ENCODE measurements at places on chromosomes 12 and 14.

- DNase-seq, result no peak
Observed at GRCh38 chr14:82009076-82009475, 475.4 kb upstream of the SEL1L start.

DNA sequence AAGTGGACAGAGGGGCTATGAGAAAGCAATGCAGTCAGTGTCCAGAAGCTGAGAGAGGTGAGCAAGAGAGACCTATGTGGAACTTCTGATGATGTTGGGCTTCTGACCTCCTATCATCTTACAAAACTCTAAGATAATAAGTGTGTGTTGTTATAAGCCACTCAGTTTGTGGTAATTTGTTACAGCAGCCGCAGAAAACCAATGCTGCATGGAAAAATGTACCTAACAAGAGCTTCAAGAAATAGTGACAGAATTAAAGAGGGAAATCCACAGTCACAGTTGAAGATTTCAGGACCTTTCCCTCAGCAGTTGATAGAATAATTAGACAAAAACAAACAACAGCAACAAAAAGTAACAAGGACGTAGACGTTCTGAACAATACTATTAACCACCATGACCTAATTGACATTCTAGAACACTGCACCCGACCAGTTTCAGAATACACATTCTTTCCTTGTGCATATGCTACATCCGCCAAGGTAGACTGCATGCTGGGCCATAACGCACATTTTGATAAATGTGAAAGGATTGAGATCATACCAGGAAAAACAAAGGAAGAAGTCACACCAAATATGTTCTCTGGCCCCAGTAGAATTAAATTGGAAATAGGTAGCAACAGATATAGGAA is 1.8 kb upstream of the EVL start:
- DNase-seq, result no peak

DNA sequence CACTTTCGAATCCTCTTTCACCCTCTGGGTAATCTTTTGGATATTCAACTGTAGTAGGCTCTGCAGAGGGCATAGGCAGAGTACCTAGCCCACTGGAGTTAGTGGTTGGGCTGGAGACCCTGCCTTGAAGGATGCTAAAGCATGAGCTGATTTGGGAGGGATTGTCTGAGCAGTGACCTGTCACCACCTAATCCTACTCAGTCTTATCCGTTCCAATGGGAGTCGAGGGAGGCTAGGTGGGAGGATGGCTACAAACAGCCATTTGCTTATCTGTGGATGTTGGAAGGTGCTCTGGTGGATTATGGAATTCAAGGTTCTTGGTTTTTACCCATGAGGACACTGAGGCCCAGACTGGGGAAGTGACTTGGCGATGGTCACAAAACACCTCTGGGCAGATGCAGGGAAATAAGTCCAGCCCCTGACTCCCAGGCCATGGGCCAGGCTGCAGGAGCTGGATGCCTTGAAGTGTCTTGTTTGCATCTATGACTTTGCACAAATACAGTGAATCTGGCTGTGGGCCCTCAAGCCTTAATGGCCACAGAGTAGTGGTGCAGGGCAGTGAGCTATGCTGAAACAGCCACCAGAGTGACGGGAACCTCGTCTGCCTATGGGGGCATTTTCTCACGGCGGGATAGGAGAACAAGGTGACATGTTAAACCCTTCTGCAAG is 3.7 kb downstream of the KMT5A start:
- DNase-seq, result no peak

- no peak for DNase-seq
Observed at GRCh38 chr12:9751204-9752144, 9.2 kb downstream of the CD69 start.

GRCh38 chr12:56387152-56387736 is 24.6 kb upstream of the APOF start:
- no peak for DNase-seq

DNA sequence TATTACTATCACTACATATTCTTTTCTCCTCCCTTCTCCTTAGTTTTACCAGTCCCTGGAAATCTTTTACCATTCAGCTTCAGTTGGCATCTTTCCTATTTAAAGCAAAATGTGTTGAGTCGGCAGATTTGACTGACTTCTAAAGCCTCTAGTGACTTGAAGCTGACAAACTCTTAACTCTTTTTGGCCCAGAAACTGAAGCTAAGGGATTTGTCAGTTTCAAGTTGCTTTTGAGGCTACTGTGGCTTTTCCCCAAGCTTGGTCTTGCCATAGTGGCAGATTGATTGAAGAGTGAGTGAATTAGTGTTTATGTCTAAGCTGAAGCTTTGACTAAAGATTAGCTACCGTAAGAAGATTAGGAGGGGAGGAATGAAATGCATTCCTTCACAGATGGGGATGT is 104.0 kb downstream of the ETNK1 start:
- DNase-seq, result no peak

DNA sequence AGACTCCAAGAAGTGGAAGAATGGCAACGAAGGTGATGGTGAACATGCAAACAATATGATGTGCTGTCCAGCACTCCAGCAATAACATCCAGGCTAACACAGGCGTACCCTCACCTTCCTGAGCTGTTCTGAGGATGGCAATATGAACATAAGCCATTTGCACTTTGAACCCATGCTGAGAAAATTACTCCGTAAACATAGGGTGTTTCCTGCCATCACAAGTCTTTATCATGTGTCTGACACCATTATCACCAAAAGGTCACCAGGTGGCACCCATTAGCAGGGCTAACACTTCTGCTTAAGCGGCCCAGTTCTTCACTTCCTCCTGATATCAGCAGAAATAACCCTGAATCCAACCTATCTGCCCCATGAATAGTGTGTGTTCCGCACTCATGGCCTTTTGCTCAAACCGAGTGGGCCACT is 482.8 kb downstream of the MED13L start:
- no peak for DNase-seq

GRCh38 chr14:47012533-47013280 is 361.1 kb upstream of the RPL10L start:
- no peak for DNase-seq

DNA sequence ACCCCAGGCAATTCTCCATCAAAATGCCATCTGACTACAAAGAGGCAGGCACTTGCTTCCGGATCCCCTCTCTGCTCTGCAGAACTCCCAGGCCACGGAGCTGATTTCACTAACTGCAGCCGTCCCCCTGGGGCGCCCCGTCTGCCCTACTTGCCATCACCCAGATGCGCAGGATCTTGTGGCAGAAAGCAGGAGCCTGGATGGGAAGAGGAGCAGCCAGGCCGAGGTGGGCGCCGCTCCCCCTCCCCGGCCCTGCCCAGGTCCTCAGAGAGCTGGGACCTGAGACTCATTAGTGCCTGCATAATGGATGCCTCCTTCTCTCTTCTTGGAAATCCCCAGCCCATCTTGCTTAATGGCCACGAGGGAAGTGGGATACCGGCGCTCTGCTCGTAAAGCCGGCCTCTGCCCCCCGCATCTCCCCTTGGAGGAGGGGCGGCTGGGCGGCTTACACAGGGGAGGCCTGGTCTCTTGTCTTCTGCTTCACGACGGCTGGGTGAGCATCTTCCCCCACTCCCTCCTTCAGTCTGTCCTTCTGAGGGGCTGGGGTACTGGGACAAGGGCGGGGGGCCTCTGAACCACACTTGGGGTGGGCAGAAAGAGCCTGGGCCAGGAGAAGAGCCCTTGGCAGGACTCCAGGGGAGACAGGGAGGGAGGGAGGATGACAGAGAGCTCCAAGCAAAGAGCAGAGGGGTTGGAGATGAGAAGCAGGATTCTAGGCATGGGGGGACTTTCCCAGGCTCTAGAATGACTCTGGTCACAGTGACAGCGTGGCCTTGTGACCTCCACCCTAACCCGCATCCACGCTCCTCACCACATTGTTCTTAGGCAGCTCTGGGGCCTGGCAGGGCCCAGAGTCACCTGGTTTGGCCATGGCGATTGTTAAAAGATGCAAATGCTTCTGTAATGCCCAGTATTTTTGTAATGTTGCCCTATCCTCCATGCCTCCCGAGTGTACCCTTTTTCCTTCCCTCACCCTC is 19.4 kb upstream of the EML1 start:
- no peak for DNase-seq

DNA sequence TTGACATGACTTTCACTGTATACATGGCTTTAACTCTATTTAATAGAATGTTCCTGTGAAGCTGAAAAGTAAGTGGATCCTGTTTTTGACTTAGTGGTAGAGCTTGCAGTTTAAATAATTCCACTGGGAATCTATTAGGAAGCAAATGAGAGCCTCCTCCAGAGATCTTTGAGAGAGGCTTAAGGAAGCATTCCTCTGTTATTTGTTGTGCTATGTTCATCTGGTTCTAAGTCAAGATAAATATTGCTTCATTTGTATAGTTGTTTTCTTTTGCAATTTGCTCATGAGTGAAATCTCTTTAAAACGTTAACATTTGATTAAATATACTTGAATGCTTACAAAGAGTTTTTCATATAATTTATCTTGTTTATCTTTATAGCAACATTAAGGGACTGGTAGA is 70.4 kb downstream of the TMTC2 start:
- no peak for DNase-seq

DNA sequence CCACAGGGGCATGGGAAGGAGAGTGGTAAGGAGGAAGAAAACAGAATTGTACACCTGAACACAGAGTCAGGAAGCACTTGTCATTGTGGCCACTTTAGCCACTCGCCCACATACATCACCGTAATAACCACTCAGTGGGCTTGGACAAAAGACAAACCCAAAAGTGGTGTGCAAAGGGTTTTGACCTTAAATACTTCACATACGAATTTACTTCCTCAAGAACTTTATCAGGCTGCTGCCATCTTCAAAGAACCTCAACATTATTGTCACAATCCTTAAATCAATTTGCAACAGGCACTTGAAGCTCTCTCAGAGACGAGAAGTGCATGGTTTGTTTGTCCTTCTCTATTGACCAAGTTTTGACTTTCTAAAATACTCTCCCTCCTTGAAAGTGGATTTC is 187.3 kb upstream of the EGLN3 start:
- no peak for DNase-seq

GRCh38 chr12:47234576-47235141 is 154.9 kb upstream of the AMIGO2 start:
- no peak for DNase-seq

GRCh38 chr12:69666798-69667197 is 32.3 kb downstream of the BEST3 start:
- DNase-seq, result no peak

All from activated CD8-positive, alpha-beta memory T cell treated with anti-CD3 and anti-CD28 coated beads for 1 hour (primary cell).